Metanephros (tissue), 2 donors: ENCODE measurements at places on chromosomes 16 and 17. TPM values are rescaled to one million over a fixed set of nuclear protein-coding genes. Genes with fewer than 3 reads are reported as not detected.

NOXO1 gene
- 0.47 TPM for total RNA-seq

NPIPB9 gene
- total RNA-seq = 2.9 TPM

BAIAP3 gene
- 12.2 TPM for total RNA-seq

OTOP2 gene
- total RNA-seq = not detected

CBLN1 gene
- total RNA-seq = 0.23 TPM

CHST4 gene
- not detected for total RNA-seq

ADAD2 gene
- 0.18 TPM for total RNA-seq

PDIA2 gene
- 0.47 TPM for total RNA-seq

C16orf54 gene
- 1.4 TPM for total RNA-seq
